ENCODE measurements at places on chromosomes 1 and 21.

- DNase-seq, result no peak
Measured at GRCh38 chr1:43957407-43958040, 10.8 kb downstream of the IPO13 start.

- no peak for DNase-seq
Measured at GRCh38 chr1:34162852-34163766, 1.9 kb downstream of the CSMD2 start.

DNA sequence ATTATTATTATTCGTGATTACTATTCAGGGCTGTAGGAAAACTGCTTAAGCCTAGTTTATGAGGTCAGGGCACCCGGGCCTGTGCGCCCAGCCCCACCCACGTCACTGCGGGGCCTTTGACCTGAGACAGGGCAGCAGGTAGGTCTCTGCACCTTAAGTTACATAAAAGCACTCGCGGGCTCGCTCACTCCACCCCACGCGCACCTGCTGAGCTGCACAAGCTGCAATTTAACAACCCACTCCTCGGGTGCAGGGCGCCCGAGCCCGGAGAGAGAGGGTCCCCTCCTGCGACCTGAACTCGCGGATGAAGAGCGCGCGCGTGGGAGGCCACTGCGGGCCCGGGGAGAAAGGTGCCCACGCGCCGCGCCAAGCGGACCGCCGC is 477 bp downstream of the ICMT start:
- peak; percentile 37 for DNase-seq

DNA sequence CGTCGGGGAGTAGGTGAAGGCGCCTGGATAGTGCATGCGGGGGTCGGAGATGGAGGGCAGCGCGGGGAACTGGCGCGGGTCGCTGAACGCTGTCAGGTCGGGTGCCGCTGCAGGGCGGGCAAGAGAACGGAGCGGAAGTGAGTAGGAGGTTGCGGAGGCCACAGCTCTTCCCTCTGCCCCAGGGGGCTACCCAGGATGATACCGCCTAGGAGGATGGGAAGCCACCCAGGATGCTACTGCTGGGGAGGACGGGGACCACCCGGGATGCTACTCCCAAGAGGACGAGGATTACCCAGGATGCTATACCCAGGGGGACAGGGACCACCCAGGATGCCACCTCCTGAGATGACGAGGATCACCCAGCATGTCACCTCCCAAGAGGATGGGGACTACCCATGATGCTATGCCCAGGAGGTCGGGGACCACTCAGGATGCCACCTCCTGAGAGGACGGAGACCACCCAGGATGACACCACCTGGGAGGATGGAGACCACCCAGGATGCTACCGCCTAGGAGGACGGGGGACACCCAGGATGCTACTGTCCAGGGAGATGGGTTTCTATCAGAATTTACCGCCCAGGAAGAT is 123.8 kb downstream of the CLIC6 start:
- no peak for DNase-seq

DNA sequence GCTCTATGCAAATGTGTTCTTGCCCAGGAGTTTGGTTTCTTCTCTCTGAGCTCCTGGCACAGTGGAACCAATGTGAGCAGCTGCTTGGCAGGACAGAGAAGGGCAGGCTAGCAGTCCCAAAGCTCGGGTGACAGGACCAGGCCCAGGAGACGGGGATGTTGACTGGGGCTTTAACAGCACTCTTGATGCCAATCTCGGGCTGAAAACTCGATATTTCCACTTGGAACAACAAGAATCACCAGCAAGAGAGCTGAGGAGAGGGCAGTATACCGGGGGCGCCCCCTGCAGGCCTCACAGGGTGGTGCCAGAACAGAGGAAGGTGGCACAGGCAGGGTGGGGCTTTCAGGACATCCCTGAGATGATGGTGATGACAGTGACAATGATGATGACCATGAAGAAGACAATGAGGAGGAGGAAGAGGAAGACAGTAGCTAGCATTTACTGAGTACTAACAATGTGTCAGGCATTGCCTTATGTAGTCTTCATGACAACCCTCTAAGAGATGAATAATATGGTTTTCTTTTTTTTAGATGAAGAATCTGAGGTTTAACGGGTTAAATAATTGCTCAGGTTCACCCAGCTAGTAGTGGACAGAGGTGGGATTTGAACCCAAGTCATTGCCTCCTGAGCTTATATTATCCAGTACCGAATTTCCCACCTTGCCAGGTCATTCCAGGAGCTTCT is 2.7 kb upstream of the KCNJ9 start:
- DNase-seq, result peak; percentile 72

GRCh38 chr1:54280651-54281050 is 80.7 kb downstream of the MRPL37 start:
- DNase-seq, result no peak

Measured in natural killer cell (primary cell).